ENCODE measurements at places on chromosomes 4 and X. TPM values are rescaled to one million over a fixed set of nuclear protein-coding genes. Genes with fewer than 3 reads are reported as not detected.

MBNL3 gene
- total RNA-seq, result 13.5 TPM

FGF2 gene
- 6.5 TPM for total RNA-seq

WDR45 gene
- total RNA-seq, result 53.3 TPM

NLGN3 gene
- 17.9 TPM for total RNA-seq

SAT1 gene
- 440 TPM for total RNA-seq

PPP2R2C gene
- 10.8 TPM for total RNA-seq

CT45A2 gene
- not detected for total RNA-seq

GDPD2 gene
- total RNA-seq, result 4.0 TPM
